ENCODE measurements at places on chromosomes 13 and 19. TPM values are rescaled to one million over a fixed set of nuclear protein-coding genes. Genes with fewer than 3 reads are reported as not detected.

The CCNA1 gene
- total RNA-seq = not detected

GRCh38 chr13:99059498-99060075, 81.7 kb upstream of the DOCK9 start:
- no peak for DNase-seq

GRCh38 chr13:50309882-50310594, 294.8 kb downstream of the KCNRG start:
- DNase-seq = no peak

- DNase-seq = no peak
Measured at GRCh38 chr13:31433207-31433606, 233.4 kb downstream of the B3GLCT start.

DNA sequence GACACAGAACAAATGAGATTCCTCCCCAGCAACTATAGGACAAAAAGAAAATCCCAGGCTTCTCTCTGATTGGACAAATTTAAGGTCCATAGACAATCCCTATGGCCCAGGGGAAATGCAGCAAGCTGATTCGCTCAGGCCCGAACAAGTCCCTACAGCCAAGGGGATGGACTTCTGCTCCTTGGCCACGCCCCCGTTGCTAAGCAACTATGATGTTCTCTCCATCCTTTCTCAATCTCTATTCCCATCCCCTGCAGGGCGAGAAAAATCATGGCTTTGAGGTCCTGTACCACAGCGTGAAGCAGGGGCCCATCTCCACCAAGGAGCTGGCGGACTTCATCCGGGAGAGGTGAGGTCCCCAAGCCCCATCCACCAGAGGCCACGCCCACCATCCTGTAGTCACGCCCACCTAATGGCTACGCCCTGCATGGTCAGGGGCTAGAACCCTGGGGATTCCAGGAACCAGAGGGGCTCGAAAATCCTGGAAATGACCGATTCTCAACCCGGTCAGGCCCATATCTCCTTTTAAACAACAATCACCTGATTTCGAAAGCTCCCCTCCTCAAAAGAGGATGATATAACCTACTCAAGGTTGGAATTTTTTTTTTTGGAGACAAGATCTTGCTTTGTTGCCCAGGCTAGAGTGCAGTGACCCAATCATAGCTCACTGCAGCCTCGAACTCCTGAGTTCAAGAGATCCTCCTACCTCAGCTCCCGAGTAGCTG, 11.4 kb downstream of the FCHO1 start:
- DNase-seq = no peak

The NDUFA3 gene
- total RNA-seq = 589 TPM

The PGLYRP2 gene
- not detected for total RNA-seq

DNA sequence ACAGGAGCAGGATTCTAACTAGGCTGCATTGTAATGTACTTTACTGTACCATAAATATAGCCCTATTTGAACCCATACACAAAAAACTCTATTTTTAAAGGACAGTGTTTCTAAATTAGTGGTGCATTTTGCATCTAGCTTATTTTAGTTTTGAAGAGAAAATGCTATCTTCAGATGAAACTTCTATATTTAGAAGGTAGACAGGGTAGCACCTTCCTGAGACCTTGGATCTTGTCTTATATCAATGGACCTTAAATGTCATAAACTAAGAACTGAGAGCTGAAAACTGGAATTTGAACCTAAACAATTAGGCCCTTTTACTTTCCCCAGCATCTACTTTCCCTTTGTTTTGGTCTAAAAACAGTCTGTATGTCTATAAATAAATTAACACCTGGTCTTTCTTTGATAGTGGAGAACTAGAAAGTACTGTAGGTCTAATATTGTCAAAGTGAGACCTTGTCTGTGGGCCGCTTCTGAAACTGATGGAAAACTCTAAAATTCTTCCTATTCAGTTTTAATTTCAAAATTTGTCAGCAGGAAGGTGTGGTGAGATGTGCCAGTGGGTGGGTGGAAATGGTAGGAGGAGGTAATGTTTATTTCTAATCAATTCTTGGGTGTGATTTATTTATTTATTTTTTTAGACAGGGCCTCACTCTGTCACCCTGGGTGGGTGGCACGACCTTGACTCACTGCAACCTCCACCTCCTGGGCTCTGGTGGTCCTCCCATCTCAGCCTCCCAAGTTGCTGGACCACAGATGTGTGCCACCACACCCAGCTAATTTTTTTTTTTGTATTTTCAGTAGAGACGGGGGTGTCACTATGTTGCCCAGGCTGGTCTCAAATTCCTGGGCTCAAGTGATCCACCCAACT, 10.1 kb downstream of the COG3 start:
- DNase-seq = no peak

GRCh38 chr13:78341032-78341431, 262.3 kb downstream of the POU4F1 start:
- no peak for DNase-seq

DNA sequence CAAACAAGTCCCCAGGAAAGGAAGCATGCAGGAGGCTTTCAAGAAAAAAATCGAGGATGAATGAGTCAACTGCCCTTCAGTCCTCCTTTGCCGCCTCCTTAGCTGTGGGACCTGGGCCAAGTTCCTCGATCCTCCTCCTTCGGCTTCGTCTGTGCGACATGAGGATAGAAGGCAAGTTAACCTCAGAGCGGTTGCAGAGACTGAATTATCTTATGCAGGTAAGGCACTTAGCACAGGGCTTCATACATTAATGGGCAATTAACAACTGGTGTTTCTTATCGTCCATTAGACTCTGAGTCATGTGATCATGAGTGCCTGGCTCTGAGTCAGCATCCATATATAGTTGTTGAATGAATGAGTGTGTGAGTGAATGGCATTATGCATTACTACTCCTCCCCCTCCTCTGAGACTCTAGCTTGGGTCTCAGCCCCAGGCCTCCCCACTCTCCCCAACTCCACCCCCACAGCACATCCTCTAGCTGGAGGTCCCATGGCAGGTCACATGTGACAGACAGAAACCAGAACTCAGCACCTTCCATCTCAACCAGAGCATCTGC, 1.6 kb upstream of the TTC9B start:
- no peak for DNase-seq

GRCh38 chr13:81197966-81198365, 857.0 kb upstream of the SPRY2 start:
- DNase-seq = no peak

DNA sequence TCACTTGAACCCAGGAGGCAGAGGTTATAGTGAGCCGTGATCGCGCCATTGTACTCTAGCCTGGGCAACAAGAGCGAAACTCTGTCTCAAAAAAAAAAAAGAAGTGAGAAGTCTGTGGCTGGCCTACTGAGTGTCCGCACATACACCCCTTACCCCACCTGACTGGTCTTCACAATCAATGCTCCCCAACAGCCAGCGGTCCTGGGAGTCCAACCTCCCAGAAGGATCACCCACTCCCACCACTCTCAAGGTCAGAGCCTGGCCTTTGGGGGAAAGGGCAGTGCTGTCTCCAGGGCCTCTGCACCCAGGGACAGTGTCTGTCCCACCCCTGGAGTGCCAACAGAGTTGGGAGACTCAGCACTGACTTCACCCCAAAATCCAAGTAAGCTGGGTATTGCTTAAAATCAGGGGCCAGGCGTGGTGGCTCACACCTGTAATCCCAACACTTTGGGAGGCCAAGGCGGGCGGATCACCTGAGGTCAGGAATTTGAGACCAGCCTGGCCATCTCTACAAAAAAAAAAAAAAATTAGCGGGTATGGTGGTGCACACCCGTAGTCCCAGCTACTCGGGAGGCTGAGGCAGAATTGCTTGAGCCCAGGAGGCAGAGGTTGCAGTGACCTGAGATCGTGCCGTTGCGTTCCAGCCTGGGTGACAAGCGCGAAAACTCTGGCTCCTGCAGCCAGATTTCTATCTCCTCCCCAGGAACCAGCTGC, 2.3 kb upstream of the CD320 start:
- no peak for DNase-seq

DNA sequence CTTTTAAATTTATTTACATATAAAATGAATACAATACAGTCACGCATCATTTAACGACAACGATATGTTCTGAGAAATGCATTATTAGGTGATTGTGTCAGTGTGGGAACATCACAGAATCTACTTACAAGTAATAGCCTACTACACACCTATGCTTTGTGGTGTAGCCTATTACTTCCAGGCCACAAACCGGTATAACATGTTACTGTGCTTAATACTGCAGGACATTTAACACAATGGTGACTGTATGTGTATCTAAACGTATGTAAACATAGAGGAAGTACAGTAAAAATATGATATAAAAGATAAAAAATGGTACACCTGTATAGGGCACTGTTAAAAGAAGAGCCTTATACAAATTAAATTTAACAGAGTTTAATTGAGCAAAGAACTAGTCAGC, 62.4 kb upstream of the KLHL1 start:
- no peak for DNase-seq

GRCh38 chr13:22114630-22115311, 443.9 kb downstream of the FGF9 start:
- no peak for DNase-seq

The WTIP gene
- total RNA-seq = 26.2 TPM

The LILRB2 gene
- 2.7 TPM for total RNA-seq

- DNase-seq = no peak
Measured at GRCh38 chr13:38325426-38325825, 24.2 kb upstream of the UFM1 start.

The FBXO17 gene
- 1.7 TPM for total RNA-seq

GRCh38 chr19:6501740-6502648, at the start of gene TUBB4A:
Gene TUBB4A (minus strand): TSS chr19:6502309. CDS start chr19:6502212, 97 bp downstream.
- peak; percentile 63 for DNase-seq

GRCh38 chr13:74414458-74414857, 280.3 kb upstream of the KLF12 start:
- no peak for DNase-seq

The FGF14 gene
- total RNA-seq = 3.3 TPM

The RLN3 gene
- not detected for total RNA-seq

All from left ventricle myocardium superior (tissue), 1 donor.